ENCODE measurements at places on chromosomes 12 and 14.

DNA sequence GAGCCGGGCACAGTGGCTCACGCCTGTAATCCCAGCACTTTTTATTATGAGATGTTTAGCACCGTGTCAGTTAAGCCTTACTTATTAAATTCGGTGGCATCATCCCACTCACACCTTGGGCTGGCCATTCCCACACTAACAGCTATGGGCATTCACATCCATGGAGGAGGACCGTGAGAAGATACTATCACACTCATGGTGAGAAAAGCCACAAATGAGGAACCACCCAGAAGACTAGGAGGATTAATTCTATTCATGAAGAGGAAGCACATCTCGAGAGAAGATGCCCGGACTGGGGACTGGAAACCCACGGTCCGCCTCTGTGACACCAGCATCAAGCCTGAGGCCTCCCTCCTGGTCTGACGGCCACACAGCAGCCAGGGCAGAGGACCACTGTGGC, 4.9 kb downstream of the CDC42BPB start:
- DNase-seq = no peak

GRCh38 chr14:54796961-54797360, 105.7 kb downstream of the GCH1 start:
- no peak for DNase-seq

DNA sequence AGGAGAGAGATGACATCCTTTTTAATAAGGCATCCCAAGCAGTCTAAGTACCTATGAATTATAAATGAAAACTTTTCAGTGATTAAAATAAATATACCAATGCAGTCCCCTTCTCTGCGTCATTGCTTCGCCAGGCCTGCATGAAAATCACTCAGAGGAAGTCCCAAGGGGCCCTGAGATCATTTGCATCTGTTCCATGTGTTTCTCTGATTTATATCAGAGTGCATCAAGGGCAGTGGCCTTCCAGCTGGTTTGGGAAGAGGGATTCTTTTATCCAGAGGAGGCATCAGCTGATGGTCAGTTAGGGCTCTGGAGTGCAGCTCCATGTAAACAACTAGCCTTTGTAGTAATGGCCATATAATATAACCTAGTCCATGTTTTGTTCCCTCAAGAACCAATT, 210.1 kb downstream of the RGS6 start:
- DNase-seq = peak; percentile 73

DNA sequence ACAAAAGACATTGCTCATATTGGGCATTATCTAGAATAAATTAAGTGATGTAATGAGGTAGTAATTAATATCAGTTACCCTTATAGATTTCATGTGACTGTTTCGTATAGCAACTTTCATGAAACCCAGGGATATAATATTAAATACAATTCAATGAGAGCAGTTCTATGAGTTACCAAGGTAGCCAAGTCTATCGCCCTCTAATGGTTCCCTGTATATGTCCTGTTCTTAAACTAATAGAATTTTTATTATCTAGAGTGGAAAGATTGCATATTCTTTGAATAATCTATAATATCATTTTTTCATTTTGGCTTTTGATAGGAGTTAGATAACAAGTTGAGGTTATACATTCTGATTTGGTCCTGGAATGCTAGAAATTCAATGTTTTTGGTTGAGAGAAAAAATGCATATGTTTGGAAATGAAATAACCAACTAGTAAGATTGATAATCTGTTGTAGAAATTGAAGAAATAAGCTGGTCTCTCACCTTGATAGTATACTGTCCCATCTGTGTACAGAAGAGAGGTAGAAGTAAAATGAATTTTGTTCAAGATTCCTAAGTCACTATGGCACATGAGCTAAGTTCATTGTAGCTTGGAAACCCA, 59.7 kb downstream of the SCFD1 start:
- DNase-seq = no peak

GRCh38 chr14:22973217-22974032, 8.9 kb downstream of the AJUBA start:
- DNase-seq = peak; percentile 29

DNA sequence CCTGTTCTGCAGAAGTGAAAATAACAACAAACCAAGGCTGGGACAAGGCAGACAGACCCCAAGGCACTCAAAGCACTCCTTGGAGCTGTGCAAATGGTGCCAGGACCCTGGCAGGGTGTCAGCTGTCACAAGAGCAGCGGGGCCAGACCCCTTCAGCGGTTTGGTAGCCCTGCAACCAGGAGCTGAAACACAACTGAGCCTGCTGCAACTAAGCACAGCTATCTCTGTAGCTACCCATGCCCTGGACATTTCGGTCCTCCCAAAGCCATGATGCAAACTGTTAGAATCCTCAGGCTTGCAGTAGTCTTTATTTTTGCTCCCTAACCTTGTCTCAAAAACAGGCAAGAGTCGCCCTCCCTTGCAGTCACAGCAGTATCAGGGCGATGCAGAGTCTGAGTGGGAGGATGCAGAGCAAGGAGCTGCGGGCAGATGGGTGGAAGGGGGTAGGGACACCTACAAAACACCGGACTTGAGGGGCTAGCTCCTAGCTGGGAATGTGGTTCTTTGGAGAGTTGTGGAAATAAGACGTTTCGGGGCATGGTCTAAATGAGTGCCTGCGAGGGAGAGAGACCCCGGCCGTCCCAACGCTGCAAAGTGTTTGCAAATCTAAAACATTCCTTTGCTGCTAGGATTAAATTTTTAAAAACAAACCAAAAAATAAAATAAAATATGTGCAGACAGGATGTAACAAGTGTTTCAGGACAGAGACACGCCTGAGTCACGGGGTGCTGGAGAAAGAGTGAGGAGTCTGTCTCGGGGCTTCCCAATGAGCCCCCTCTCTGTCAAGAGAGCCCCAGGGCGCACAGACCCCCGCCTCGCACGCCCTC, 1.0 kb downstream of the NUAK1 start:
- no peak for DNase-seq

- no peak for DNase-seq
These were observed 8.1 kb downstream of the TMEM179 start for GRCh38 chr14:104596451-104596918.

GRCh38 chr14:89855961-89856656, 98.4 kb downstream of the EFCAB11 start:
- no peak for DNase-seq

- DNase-seq = no peak
These were observed 228.5 kb downstream of the VRK1 start for GRCh38 chr14:97025722-97026121.

GRCh38 chr12:64525461-64526160, 73.7 kb downstream of the TBK1 start:
- no peak for DNase-seq

- DNase-seq = no peak
These were observed 19.8 kb downstream of the KRT7 start for GRCh38 chr12:52252728-52253343.

GRCh38 chr14:35336494-35337268, 44.5 kb downstream of the PSMA6 start:
- no peak for DNase-seq

GRCh38 chr12:89258240-89258969, 93.9 kb downstream of the DUSP6 start:
- no peak for DNase-seq

- no peak for DNase-seq
These were observed 98.2 kb downstream of the BTG1 start for GRCh38 chr12:92047393-92047826.

DNA sequence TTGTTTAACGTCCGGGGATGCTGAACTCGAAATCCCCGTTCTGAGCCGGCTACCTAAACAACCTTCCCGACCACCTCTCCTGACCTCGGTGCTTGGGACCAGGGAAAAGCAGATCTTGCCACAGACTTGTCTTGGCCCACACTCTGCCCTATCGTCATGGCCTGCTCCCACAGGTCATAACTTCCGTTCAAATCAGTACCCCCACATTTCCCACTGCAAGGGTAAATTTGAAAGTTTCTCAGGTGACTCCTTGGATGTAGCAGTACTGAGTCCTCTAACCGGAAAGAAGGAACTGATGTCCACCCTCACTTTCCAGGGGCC, 612 bp upstream of the RBM23 start:
- no peak for DNase-seq

DNA sequence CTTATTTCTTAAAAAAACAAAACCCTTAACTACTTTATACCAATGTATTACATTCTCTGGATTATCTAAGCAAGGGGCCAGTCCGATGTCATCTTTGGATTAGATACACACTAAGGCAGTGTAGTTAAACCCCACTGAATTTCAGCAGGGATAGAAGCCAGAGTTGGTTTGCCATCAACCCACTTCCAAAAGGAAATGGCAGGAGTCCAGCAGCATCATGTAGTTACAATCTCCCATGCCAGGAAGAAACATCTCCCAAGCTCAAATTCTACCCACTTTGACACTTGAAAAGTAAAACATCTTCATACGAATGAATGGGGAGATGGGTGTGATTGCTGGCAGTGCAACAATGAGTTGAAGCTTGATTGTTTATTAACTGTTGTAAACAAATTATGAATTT, 203.5 kb upstream of the PLXNC1 start:
- no peak for DNase-seq

GRCh38 chr12:51897181-51897580, 9.3 kb downstream of the ANKRD33 start:
- no peak for DNase-seq

- DNase-seq = peak; percentile 7
These were observed 163.5 kb downstream of the KITLG start for GRCh38 chr12:88416786-88417185.

- no peak for DNase-seq
These were observed 47.1 kb downstream of the SLC2A13 start for GRCh38 chr12:40058721-40059190.

GRCh38 chr14:88551980-88552431, 2.8 kb downstream of the PTPN21 start:
- no peak for DNase-seq

DNA sequence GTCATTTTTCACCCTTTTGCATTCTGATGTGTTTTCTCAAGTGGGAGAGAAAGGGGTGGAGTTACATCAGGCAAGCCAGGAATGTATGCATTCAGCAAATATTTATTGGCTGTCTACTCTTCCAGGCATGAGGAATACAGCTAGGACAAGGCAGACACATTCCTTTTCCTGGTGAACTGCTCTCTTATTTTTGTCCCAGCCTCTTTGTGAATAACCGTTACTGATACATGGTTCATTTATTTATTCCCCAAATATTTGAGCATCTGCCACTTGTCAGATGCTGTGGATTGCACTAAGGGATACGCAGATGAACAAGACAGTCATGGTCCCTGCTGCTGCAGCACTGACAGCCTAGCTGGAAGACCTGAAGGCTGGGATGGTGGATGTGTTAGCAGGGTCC, 6.1 kb downstream of the PELI2 start:
- no peak for DNase-seq

GRCh38 chr14:22296722-22297121, 292.3 kb downstream of the DAD1 start:
- no peak for DNase-seq

DNA sequence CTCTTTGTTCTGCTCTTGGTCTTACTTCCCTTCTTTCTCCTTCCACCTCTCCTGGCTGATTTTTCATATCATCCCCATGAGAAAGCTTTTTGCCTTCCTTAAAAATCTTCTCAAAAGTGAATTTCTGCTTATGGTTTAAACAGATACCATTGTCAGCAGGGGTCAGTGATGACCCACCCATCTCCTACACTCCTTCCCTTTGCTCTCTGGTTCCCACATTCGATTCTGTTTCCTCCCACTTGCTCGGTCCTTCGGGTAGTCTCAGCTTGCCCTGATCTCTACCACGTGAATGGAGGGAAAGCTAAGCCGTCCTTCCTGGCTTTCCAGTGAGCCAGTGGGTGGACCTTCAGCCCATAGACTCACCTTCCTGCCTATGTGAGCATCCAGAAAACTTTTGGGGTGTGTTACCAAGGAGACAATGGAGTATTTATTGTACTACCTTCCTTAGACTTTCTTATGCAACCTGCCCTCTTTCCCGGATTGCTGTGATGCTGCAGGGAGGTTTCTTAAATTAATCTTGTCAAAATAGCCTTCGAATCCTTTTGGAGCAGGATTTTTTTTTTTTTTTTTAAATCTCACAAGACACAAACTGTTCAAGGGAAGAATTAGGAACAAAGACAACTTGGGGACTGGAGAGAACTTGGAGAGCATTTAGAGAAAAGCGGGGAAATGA, 306.3 kb downstream of the CACNA1C start:
- no peak for DNase-seq

DNA sequence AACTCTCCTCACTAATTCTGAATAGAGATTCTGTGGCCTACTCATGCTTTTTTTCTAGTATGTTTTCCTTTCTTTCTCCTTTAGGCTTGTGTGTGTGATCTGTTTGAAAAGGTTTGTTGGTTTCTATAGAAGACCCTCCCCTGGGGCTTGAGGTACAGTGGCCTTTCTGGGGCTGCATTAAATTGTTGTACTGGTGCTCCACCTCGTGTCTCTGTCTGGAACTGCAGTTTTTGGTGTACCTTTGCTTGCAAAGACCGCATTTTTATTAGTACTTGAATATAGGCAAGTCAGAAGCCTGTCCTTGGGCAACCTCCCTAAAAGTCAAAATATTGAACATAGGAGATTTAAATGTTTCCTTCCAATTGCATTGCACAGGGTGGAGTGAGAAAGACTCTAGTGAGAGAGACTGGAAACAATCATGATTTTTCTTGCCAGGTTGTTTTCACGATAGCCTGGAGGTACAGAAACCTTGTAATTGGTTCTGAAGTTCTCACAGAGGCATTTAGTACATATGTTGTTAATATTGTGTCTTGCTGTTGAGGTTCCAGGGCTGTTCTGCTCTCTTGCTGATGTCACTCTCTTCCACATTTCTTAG, 39.0 kb downstream of the SLCO1B1 start:
- DNase-seq = peak; percentile 7

- no peak for DNase-seq
These were observed 36.5 kb downstream of the ACADS start for GRCh38 chr12:120762086-120762485.

- DNase-seq = no peak
These were observed 26.4 kb downstream of the SFSWAP start for GRCh38 chr12:131737150-131737827.

GRCh38 chr12:139585-139984, 73.0 kb downstream of the IQSEC3 start:
- peak; percentile 45 for DNase-seq

DNA sequence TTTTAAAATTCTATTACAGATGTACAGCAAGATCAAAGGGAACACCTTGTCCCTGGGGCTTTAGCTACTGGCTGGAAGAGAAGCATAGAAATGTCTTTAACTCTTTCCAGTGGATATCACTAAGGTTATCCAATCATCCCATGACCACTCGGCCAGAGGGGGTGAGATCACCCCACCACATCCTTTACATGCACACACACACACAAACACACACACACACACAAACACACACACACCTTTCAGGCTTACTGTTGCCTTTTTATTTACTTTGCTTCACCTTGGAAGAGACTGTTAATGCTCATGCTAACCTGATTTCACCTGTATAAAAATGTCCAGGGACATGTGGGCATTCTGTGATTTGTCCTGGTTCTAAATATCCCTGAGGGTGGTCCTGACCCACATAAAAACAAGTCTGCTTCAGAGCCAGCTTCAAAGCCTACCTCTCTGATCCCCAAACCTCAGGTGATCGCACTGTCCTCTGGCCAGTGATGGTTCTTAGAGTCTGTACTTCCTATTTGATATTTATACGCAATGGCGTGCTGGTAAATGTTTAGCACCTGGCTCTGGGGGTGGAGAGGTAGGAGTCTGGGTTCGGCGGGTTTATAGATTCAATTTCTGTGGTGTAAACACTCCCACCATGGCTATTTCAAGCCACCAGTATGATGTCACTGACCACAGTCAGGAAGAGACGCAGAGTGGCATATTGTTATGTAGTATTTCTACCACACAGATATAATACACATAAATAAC, 166.1 kb upstream of the EEA1 start:
- DNase-seq = no peak
